Urothelium cell line (cell line): ENCODE measurements at places on chromosomes 11 and 22.

DNA sequence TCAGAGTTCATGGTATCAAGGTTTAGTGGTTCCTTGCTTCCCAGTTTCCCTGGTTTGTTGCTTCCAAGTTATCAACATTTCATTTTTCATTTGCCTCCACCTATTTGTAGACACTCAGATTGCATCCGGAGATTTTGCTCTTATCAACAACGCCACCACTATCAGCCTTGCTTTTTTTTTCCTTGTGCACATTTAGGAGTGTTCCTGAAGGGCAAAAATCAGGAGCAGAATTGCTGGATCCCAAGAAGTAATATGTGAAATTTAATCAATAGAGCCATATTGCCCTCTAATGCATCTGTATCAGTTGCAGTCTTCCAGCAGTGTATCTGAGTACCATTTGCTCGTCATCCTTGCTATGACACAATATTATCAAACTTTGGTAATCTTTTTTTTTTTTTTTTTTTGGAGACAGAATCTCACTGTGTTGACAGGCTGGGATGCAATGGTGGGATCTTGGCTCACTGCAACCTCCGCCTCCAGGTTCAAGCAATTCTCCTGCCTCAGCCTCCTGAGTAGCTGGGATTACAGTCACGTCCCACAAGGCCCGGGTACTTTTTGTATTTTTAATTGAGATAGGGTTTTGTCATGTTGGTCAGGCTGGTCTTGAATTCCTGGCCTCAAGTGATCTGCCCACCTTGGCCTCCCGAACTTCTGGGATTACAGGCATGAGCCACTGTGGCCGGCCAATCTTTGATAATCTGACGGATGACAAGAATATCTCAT, 42.1 kb upstream of the SEPTIN5 start:
- DNase-seq, result no peak

DNA sequence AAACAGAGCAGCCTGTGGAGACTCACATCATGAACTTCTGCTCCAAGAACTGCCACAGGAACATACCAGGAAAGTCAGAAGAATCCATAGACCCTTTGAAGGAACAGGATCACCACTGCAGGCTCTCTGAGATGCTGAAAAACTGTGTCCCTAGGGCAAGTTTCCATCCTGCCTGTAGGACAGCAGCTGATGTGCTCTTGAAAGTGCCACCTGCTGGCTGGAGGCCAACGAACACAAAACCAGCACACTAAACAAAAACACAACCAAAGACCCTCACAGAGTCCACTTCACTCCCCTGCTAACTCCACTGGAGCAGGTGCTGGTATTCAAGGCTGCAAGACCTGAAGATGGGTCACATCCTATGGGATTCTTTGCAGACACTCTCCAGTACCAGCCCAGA, 12.0 kb upstream of the NXPE1 start:
- no peak for DNase-seq

GRCh38 chr11:44203270-44204043, 106.5 kb downstream of the ALX4 start:
- no peak for DNase-seq

DNA sequence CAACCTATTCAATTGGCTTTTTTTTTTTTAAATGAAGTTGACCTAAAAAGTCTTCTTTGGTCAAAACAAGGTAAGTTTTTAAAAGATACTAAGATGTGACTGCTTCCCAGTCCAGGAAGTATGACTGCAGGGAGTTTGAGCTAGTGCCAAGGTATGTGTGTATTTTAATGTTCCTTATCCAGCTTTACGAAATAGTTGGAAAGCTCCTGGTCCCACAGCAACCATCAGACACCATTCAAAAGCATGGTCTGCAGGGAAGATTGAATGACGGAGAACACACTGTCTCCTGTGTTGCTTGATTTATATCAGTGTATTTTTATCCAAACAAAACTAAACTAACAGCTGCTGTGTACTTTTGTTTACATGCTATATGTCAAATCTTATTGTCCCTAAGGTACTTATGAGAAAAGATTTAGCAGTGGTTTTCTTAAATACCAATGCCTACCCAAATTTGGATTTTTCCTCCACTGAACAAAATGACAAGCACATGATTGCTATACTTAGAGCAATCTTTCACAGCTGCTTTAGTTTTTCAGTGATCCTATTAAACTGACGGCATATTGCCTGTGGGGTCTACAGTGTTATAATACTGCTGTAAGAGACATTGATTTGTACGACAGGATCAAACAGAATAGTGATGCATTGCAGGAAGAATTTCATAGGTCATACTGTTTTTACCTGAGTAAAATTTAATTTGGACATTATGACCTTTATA, 122.9 kb downstream of the DCDC1 start:
- no peak for DNase-seq

DNA sequence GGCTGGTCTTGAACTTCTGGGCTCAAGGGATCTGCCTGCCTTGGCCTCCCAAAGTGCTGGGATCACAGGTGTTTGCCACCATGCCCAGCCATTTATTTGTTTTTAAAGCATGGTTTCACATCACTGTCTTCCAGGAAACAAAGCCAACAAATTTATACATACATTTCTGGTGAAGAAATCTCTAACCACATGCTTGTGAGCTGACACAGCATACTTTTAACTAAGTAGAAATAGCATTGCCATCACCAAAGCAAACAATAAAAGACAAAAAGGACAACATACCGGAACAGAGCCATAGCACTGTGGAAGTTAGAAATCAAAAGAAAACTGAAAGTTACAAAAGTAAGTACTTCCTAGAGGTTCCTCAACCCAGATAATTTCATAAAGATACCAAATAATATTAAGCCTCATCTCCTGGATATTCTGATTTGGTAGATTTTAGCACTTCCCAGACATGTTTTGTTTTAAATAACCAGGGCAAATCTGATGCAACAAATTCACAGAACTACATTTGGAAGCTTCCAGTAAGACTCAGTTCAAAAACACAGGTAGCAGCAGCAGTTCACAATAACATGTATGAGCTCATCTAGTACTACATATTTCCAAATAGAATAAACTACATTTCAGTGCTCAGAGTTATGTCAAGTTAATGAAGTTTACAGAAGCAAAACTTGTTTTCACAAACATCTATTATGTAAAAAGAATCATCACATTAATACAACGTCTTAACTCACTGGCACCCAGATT, 70.6 kb downstream of the RRAS2 start:
- no peak for DNase-seq

GRCh38 chr22:22935056-22935545, 47.5 kb downstream of the IGLL5 start:
- DNase-seq, result no peak

DNA sequence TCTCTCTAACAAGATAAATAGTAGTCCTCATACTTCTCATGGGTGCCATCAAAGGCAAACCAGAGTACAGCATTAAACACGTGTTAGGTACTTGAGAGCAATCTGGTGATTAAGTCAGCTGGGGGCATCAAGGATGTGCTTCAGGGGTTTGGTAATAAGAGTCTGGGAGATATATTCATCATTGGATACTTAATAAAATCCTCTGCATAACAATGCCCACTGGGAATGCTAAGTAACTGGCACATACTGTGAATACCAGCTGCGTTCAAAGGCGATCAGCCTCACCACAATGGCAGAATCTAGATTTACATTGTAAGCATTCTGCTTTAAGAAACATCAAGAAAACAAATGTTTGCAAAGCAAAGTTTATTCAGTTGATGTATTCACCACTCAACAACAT, 268.6 kb upstream of the PITPNB start:
- DNase-seq, result no peak

- DNase-seq, result no peak
Measured at GRCh38 chr11:43686207-43686606, 5.7 kb downstream of the HSD17B12 start.

DNA sequence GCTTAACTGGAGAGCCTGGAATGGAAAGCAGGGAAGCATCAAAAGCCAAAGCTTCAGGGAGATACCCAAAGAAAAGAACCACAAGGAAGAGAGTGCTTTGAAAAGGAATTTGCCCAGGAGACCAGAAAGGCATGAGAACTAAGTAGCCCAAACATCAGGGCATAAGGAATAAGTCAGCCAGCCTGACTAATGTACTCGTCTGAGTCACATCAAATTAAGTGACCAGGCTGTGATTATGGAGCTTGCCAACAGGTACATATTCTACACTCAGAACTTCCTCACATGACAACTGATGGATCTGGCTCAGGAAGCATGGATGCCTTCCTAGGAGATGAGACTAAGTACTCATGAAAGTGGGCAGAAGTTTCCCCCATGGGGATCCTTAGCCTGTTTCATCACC, 366.7 kb downstream of the BUD13 start:
- DNase-seq, result no peak
